Spleen (tissue), 13 donors: ENCODE measurements at places on chromosomes 7 and 10. TPM values are rescaled to one million over a fixed set of nuclear protein-coding genes. Genes with fewer than 3 reads are reported as not detected.

DNA sequence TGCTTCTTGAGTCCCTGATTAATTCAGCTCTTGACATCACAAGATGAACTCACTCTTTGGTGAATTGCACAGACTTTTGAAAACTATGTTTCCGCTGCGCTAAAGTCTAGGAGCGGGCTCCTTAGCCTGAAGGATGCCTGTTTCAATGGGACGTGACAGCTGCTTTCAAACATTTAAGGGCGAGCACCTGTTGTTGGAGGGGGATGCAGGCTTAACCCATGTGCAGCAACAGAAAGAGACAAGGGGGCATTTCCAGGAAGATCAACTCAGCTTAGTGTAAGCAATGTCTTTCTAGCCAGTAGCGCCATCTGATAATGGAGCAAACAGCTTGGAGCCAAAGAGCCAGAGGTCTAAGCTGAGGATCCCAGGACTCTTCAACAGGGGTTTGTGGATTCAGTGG, 8.4 kb upstream of the PFKFB3 start:
- DNase-seq = no peak

DNA sequence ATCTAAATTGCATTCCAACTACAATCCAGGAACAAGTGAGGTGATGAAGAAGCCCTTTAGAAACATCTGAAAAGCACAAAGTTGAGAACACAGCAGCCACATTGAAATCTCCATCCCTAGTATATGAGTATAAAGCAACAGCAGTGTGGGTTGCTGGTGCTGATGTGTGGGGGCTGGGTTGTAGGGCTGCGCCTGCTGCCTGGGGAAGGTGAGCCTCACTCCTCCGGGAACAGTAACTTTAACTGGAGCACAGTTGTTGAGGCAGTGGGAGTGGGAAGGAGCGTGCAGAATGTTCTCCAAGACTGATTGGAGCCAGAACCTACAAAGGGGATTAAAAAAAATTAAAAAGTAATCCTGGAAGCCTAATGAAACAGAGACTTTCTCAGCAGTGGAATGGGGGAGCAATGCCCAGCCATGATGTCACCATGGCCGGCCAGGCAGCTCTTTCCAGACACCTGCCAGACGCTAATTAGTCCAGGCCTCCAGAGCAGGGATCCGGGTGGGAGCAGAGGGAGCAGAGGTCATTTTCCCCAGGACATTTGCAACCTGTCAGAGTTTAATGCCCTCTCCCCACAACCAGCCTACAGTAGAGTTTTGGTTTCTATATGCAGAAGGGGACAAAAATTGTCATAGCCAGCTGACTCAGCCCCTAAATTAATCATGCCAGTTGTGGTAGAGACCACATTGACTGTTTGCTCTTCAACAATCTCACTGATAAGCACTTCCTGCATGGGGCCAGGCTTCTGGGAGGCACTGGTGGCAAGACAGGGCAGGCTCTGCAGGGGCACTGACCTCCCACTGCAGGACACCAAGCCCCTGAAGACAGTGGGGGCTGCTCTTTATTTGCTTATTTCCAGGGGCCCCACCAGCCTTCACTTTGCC, 133.0 kb upstream of the ZNF32 start:
- DNase-seq = no peak

- DNase-seq = no peak
Measured at GRCh38 chr7:33040803-33041516, 21.6 kb downstream of the NT5C3A start.

DNA sequence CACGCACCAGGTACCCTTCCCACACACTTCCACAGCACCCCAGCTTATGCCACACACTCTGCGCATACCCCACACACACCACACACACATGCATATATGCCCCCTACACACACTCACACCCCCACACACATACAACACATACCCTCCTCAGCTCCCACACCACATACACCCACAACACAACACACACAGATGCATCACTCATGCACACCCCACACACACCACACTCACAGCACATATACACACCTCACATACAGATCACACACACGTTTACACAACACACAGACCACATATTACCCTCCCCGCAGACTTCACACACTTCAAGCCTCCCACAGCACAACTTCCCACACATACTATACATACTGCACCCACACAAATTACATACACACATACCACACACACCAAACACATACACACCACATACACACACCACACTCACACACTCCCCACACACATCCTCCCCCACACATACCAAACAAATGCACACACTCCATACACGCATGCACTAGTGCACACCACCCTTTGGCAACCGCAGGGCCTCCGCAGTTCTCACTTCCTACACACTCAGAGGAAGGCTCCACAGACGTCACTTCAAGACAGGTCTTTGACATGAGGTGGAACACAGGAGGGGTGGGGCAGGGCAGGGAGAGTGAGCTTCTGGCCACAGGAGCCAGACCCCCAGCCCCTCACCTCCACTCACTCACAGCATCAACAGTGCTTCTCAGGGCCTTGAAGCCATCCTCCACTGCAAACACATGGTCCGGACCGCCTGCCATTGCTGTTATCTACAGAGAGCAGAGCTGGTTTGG, 18.5 kb upstream of the ANTXRL start:
- DNase-seq = peak; percentile 87

GRCh38 chr10:77392851-77393250, 244.8 kb downstream of the KCNMA1 start:
- no peak for DNase-seq

Gene SCART1
- 7.9 TPM for total RNA-seq

- no peak for DNase-seq
Measured at GRCh38 chr10:9825491-9826018, 1192.1 kb upstream of the CELF2 start.

- no peak for DNase-seq
Measured at GRCh38 chr7:150428671-150429451, 21.6 kb upstream of the GIMAP8 start.

- DNase-seq = no peak
Measured at GRCh38 chr10:83276971-83277370, 862.3 kb upstream of the GHITM start.

Gene TUBB8
- total RNA-seq = not detected

GRCh38 chr7:25625306-25625992, 397.2 kb upstream of the NPVF start:
- no peak for DNase-seq

GRCh38 chr10:128398118-128398517, 271.9 kb upstream of the MKI67 start:
- DNase-seq = no peak

GRCh38 chr7:116595063-116595462, 70.2 kb downstream of the CAV1 start:
- no peak for DNase-seq

Gene CTTNBP2
- total RNA-seq = 9.0 TPM

- no peak for DNase-seq
Measured at GRCh38 chr7:39880556-39880955, 69.5 kb upstream of the CDK13 start.

DNA sequence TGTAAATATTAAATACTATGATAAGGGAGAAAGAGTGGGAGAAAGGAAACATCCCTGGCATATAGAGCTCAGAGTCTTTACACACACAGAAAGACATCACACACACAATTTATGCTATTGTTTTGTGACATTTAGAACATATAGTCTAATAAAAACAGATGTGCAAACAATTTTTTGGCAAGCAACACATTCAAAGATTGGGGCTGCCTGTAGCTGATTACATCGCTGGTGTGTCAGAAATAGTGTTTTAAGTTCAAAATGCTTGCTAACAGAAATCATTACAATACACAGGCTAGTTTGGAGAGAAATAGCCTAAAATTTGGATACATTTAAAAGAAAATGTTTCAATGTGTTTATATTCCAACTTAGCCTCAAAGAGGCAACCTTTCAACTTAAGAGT, 256.7 kb upstream of the NPVF start:
- DNase-seq = no peak

Gene OR13A1
- total RNA-seq = 0.19 TPM

Gene SLC4A2
- 97.0 TPM for total RNA-seq

DNA sequence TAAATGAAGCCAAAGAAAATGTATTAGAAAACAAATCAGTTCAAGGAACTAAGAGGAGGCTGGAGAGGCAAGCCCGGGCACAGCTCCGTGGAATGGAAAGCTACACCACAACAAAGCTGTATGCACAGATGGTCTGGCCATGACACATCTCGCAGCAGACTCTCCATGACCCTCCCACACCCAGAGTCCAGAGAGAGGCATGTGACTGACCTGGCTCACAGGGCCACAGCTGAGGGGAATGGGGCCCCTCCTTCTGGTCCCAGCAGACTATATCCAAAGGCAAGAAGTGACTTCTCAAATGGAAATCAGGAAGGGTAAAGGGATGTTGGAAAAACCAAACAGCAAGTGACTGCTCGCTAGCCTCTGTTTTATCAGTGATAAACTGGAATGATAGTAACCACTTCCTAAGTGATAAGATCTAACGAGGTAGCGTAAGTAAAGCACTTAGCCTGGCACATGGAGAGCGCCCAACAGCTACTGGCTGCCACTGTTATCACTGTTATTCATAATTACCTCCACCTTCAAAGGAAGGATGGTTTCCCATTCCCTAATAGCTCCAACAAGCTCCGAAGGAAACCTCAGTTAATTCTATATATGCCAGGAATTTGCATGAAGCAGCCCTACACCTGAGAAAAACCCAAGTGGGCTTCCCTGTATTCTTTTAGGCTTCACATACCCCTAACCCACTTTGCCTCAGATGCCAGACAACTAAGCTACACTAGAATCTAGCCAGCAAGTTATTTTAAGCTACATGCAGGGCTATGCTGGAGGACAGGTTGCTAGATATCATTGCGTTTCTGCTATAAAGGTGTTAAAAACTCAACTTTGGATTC, 8.4 kb downstream of the OSBPL3 start:
- no peak for DNase-seq

- DNase-seq = no peak
Measured at GRCh38 chr10:62985807-62986600, 147.1 kb upstream of the NRBF2 start.

DNA sequence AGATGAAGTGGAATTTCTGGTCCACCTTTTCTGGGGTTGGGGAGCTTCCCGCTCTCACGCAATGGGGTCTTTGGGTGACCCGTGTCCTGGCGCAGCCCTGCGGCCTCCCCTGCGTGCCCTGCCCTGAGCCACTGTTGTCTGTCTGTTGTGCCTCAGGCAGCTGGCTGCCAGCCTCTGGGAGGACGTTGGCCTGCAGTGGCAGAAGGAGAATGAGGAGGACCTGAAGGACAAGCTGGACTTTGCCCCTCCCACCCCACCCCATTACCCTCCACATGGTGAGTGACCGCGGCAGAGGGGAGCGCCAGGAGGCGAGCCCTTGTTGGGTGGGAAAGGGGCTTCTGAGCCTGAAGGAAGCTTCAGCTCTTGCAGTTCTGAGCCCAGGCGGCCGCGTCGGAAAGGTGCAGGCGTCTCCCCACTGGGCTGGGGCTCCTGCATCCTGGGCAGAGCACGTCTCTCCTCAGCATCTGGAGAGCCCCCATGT, 14.2 kb upstream of the PRKAR1B start:
- DNase-seq = peak; percentile 60

GRCh38 chr7:131381069-131381838, 53.6 kb downstream of the MKLN1 start:
- no peak for DNase-seq

GRCh38 chr10:3874990-3875841, 90.2 kb upstream of the KLF6 start:
- no peak for DNase-seq

DNA sequence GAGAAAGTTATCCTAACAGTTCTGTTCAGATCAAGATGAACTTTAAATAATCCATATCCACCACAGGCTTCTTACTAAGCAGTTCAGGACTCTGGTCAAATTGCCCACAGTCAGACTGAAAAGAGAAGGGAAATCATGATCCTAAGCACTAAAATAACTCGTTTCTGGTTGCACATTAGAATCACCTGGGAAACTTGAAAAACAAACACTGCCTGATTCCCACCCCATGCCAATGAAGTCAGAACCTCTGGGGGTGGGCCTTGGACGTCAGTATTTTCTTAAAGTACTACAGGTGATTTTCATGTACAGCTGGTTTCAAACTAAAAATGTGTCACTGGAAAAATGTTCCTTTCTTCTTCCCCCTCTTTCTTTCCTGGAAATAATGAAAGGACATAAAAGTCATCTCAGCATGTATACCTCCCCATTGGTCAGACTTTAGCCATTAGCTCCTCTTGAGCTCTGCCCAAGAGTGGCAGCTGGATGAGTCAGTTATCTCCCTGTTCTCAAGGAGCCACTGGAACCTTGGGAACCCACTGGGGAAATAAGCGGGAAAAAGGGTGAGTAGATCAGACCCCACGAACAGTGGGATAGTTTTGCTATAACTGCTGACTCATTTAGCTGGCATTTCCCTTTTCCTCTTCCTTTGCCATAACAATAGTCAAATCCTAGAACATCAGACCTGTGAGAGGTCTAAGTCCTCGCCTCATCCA, 75.3 kb upstream of the IL6 start:
- no peak for DNase-seq

GRCh38 chr10:14602807-14603533, 171.7 kb downstream of the FAM107B start:
- DNase-seq = no peak

- DNase-seq = no peak
Measured at GRCh38 chr7:143477501-143478150, at the start of gene TAS2R41. Gene TAS2R41, plus strand, starts transcription at chr7:143477873. Its CDS starts 0 bp downstream, at chr7:143477873.

Gene HECW1
- total RNA-seq = 0.51 TPM

Gene BAIAP2L1
- total RNA-seq = 2.3 TPM

Gene FKBP6
- not detected for total RNA-seq

DNA sequence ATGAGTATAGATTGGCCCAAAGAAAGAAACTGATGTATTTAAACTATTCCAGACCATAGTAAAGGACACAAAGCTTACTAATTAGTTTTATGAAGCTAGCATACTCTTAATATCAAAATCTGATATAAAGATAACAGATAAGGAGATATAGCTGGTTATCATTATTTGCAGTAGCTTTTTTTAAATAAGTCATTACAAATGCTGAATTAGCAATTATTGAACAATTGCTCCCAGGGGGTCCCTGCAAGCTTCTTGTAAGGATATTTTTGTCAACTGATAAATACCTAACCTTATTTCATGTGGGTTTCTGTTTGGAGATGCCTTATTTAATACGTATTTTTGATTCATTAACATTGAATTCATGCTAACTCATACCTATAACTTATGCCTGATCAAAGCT, 99.0 kb downstream of the RAB18 start:
- DNase-seq = no peak
